Stimulated activated CD4-positive, alpha-beta T cell treated with anti-CD3 and anti-CD28 coated beads, Interleukin-4, amount 100 ng/mL, for 24 hours (primary cell): ENCODE measurements at places on chromosomes 16 and 17.

DNA sequence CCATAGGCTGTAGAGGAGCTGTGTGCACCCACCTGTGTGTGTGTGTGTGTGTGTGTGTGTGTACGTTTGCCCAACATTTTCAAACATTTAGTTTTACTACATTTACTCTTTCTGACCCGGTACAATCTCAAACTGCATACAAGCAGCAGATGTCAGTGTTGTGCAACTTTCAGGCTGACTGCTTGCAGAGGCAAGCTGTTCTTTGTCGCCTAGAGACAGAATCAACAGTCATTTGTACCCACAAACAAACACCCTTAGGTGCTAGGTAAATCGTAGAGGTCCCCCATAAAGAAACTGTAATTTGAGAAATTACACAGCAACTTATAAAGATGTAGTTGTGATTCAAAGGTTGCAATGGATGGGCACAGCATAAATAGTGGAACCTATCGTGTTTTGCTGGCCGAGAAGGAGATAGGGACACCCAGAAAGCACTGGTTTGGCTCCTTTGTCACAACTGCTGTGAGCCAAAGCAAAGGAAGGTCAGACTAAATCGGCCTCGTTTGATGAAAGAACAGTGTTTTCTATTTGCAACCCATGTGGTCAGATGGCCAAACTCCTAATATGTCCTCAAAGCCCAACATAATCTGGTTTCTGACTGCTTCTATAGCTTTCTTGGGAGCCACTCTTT, 478.4 kb downstream of the TOX3 start:
- no peak for DNase-seq

GRCh38 chr16:86524029-86524428, 13.7 kb downstream of the FOXF1 start:
- DNase-seq: no peak

DNA sequence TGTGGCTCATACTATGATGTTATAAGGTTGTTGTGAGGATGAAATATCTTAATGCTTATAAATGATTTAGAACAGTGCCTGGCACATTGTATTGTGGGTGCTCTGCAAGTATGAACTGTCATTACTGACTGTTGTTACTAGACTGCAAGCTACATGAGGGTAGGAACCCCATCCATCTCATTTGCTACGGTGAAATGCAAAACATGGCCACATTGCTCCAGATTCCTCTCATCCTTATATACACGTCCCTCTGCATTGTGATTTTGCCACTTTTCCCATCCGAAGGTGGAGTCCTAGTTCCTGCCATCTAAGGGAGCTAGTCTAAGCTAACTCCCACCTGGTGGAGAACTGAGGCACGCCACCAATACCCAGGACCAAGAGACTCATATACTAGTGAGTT, 29.8 kb downstream of the HSBP1 start:
- no peak for DNase-seq

- no peak for DNase-seq
Observed at GRCh38 chr17:13435230-13435629, 166.5 kb downstream of the HS3ST3A1 start.

- DNase-seq: no peak
Observed at GRCh38 chr16:4298761-4299522, 16.9 kb upstream of the GLIS2 start.

- no peak for DNase-seq
Observed at GRCh38 chr16:56289416-56289815, 98.1 kb downstream of the GNAO1 start.

DNA sequence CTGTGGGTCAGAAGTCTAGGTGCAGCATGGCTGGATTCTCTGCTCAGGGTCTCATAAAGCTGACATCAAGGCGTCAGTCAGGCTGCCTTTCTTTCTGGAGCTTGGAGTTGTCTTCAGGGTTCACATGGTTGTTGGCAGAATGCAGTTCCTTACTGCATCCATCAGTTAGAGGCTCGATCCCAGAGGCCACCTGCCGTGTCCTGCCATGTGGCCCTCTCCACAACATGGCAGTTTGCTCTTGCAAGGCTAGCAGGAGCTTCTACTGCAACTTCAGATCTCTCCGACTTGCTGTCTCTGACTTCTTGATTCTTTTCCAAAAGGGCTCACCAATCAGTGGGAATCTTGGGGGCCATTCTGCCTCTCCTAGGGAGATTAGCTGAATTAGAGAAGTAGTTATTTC, 11.9 kb downstream of the PITPNC1 start:
- no peak for DNase-seq

- peak; percentile 37 for DNase-seq
Observed at GRCh38 chr17:47810200-47810821, 11.3 kb downstream of the OSBPL7 start.
